ENCODE measurements at places on chromosomes 11 and 22.

DNA sequence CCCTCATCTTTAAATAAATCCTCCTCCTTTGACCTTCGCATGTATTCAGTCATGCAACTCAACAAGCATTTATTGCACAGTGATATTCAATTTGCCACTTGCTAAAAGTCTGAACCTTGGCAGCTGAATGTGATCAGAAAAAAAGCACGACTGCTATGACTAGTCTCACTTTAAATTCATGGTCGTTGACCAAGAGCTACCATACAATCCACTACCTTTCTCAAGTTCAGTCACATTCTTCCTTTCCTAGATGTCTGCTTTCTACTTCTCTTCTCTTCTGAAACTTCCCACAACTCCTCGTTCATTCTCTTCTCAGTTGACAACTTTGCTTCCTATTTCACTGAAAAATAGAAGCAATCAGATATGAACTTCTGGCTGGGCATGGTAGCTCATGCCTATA lies 2.0 kb upstream of the SAA1 start:
- no peak for DNase-seq

DNA sequence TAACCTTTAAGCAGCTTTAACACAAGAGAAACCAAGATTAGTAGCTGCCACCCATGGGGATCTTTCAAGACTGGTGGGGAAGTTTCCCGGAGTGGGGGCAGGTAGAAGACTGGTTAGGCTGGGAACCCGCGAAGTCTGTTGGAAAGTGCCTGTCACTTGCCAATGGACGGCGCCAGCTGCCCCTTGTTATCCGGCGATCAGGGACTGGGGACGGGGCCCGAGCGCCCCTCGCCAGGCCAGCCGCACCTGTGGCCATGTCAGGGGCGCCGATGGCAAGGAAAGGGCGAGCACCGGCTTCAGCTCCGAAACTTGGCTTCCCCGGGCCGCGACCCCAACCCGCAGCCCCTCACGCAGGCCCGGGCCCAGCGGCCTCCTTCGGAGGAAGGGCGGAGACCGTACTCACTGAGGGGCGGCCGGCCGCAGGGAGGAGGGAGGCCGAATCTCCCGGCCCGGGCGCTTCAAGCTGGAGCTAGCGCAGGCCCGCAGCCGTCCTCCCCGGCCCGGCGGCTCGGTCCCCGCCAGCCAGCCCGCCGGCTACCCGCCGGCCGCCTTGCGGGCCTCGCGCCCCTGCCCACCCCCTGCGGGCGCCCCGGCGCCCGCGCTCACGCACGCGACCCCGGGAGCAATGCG lies 539 bp downstream of the EIF4ENIF1 start:
- no peak for DNase-seq

GRCh38 chr22:39536711-39537110 lies 4.2 kb upstream of the RPS19BP1 start:
- DNase-seq, result no peak

DNA sequence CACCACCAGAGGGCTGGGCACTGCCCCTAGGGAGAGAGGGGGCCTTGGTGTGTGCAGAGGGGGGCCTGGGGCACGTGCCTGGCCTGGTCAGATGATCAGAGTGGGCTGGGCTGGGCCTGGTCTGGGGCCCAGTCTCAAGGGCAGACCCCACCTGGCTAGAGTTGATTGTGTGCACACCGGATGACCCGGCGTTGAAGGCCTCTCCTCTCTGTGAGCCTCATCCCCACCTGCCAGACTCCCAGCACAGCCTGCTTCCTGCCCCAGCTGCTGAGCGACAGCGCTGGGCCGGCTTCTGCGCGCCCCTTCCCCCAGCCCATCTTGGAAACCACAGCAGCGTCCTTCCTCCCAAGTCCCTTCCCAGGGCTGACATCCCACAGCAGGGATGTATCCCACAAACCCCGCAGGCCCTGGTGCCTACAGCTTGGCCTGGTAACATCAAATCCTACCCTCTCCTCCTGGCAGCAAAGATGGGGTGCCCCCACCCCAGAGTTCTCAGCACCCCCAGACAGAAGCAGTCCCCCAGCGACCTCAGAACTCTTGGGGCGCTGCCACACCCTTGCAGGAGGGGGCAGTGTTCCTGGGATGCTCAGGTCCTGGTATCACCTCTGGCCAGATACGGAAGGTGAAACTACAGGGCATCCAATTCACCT lies 11.0 kb upstream of the TSSC4 start:
- no peak for DNase-seq

DNA sequence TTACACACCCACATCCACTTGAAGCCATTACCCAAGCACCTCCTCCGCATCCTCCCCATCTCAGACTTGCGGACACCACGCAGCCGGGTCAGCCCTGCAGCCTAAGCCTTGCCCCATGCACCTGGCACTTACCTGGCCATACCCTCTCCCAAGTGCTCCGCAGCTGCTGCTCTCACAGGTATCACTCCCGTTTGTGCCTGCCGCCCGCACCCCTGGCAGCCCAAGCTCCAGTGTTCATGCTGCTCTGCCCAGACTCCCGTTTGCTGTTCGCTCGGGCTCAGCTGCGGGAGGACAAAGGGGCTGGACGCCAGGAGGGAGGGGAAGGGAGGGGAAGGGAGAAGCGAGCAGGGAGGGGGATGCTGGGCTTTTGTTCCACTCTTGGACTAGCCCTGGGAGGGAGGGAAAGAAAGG lies at the start of gene KLHL35:
Gene KLHL35, minus strand, starts transcription at position 293 of the 411 bp plus-strand sequence. CDS start 2,574 bp downstream, outside the sequence.
- DNase-seq, result peak; percentile 57

DNA sequence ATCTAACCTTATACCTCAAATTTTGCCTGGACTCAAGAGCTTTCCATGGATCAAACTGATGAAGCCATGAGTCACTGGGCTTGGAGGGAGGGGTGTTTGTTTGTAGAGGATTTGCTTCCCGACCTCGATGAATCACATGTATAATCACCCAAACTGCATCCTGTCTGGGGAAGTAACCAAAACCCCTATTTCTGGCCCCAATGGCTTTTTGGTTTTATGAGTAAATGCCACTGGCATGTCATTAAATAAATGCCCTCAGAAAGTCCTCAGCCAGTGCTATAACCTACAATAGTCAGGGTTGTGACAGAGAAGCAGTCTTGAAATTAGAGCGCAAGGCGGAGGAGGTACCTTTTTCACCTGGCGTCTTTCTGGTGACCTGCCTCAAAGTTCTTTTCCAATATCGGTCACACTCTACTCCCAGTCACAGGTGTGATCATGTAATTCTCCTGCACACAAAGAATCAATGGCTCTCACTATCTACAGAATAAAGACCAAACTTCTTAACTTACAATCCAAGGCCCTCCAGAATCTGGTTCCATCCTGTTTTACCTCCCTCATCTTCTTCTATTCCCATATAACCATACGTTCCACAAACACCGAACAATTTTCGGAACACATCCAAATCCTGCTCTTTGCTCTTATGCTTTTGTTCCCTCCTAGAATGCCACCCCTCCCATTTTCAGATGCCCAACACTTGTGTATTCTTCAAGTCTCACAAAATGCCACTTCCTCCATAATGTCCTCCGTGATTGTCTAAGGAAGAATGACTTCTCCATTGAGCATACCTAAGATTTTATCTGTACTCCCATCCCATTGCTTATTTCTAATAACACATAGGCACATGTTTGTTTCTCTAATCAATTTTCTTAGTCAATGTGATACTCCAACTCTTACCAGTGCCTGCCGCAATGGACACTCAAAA lies 81.3 kb upstream of the BLID start:
- DNase-seq, result no peak

DNA sequence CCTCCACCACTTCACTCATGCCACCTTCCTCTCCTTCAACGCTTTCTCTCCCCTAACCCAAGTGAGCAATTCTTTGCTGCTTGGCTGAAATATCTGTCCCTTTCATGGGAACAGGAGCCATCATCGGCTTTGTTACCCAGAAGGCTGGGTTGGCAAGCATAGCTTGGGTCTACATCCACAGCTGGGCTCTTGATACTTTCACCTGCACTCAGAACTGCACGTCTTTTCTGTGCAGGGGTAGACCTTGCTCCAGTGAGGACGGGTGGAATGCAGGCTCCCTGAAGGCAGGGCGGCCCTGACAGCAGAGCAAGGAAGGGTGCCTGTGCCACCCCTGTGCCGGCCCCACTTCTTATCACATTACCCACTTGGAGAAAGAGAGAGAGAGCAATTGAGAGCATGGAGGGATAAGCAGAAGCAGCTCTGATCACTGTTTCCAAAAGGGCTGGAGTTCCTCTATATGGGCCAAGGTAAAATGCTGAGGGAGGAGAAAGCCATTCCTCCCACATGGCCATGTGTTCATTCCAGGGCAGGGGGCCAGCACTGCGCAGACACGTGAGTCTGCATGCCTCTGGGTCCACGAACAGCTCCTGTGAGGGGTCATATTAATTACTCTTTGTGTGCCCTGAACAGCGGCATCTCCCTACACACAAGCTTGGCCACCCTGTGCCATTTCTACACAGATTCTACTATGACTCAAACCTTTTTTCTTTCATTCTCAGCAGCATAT lies 181.8 kb downstream of the BUD13 start:
- no peak for DNase-seq

DNA sequence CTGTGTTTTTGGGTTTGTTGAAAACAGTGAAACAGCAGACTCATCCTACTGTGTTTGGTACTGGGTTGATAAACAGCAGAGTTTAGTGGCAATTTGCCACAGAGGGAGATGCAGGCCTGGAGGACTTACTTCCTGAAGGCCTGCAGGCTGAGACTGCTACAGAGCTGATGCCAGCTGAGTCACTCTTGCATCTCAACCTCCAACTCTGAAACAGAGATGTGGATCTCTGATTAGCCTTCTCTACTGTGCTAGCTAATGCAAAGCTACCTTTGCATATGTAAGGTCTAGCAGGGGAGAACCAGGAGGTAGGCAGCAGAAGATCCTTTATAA lies 14.3 kb downstream of the ATP5MG start:
- no peak for DNase-seq

DNA sequence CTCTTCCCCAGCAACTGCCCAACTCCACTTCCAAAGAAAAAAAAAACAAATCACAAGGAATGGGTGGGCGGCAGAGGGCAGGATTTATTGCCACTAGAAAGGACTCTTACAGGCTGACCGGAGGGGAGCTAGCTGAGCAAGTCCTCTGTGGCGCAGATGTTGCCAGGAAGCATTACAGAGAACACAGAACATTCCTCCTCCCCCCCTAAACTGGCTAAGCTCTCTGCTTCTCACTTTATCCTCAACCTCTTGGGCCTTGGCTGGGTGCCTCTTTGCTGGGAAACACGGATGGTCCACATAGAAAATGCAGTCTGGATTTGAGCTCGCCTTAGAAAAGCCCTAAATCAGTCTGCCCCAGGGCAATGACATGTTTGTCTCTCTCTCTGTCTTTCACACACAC lies 12.6 kb upstream of the FJX1 start:
- DNase-seq, result peak; percentile 79

GRCh38 chr11:19173964-19174638 lies 27.7 kb downstream of the CSRP3 start:
- no peak for DNase-seq

Data from midbrain (tissue), 1 donor.